ENCODE measurements at places on chromosomes 16 and 17.

DNA sequence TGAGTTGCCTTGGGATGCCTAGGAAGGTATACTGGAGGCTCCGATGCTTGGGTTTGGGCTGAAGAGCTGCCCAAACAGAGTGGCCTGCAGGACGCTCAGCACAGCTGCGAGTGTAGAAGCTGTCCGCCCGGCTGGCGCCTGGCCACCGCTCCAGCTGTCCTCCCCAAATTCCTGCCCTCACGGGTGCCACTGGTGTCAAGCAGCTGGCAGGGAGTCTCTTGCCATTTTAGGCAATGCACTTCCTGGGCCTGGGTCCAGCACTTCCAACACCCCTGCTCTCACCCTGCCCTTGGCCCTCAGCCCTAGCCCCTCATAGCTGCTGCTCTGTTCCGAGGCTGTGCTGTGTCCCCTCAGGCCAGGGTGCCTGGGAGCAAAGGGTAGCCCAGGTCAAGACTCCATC lies 5.2 kb upstream of the PKMYT1 start:
- no peak for DNase-seq

- DNase-seq = no peak
These were observed 82.3 kb downstream of the RPA1 start for GRCh38 chr17:1912146-1912545.

GRCh38 chr17:12727881-12728280 lies 61.4 kb upstream of the ARHGAP44 start:
- no peak for DNase-seq

- DNase-seq = no peak
These were observed 51.8 kb downstream of the MYH3 start for GRCh38 chr17:10605221-10605783.

GRCh38 chr17:8152112-8152775 lies at the start of gene PER1:
Gene PER1, minus strand, starts transcription at chr17:8152404. Its CDS starts 1,698 bp downstream, at chr17:8150706.
- peak; percentile 76 for DNase-seq

DNA sequence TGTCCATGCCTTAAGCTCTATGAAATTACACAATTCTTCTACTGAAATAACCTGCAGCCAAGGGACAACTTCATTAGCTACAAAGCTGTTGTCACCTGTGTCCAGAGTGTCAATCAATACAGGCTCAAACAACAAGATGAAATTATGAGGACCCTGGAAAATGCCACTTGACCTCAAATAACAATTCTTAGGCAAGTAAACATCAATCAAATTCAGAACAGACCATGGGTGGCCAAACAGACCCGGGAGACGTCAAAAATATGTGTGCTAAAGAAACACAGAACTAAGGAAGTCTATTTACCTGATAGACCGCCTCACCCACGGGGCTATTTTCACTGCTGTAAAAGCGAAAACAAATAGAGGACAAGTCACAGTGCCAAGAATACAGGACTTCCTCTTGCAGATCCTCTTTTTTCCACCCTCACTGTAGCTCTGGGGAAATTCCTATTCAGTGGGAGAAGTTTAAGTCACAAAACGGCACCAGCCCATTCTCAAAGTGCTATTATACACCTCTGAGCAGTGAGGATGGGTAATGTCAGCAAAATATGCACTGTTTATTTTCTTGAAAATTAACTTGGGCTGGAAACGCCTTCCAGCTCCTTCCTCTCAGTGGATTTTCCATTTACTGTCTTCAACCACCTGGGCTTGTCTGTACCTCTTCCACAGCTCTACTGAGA lies 2.7 kb downstream of the LITAF start:
- DNase-seq = no peak

DNA sequence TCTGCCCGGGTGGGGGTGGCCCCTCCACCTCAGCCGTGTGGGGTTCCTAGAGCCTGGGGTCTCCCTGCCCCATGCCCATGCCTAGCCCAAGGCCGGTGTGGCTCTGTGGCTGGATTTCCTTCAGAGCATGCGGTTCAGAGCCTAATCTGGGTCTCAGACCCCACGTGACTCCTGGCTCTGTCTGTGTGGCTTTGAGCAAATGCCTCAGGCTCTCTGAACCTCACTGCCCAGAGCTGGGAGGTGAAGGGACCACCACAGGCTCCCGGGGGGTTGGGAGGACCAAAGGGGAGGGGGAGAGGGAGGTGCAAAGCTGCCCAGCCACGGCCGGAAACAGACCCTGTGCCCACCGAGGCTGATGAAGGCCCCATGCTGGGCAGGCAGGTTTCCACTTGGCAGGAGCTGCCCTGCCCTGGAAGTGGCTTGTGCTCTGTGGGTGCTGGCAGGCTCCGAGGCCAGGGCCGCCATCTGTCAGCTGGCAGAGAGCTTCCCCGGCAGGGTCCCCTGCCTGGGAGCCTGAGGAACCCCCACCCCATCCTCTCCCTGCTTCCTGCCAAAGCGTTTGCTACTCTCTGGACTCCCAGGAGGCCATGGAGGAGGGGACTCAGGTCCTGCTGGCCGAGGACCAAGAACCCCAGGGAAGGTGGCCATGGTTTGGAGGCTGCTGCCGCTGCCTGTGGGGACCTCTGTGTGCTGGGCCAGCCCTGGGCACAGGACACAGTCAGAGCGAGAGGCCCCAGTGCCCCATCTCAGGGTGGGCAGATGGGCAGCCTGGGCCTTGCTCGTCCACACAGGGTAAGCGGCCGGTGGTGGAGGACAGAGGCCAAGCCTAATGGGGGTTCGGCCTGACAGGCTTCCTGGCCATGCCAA lies 4.0 kb downstream of the CDH15 start:
- no peak for DNase-seq

- DNase-seq = no peak
These were observed 27.6 kb downstream of the ENGASE start for GRCh38 chr17:79102214-79102613.

GRCh38 chr17:71976011-71976649 lies 144.7 kb upstream of the SOX9 start:
- peak; percentile 91 for DNase-seq

DNA sequence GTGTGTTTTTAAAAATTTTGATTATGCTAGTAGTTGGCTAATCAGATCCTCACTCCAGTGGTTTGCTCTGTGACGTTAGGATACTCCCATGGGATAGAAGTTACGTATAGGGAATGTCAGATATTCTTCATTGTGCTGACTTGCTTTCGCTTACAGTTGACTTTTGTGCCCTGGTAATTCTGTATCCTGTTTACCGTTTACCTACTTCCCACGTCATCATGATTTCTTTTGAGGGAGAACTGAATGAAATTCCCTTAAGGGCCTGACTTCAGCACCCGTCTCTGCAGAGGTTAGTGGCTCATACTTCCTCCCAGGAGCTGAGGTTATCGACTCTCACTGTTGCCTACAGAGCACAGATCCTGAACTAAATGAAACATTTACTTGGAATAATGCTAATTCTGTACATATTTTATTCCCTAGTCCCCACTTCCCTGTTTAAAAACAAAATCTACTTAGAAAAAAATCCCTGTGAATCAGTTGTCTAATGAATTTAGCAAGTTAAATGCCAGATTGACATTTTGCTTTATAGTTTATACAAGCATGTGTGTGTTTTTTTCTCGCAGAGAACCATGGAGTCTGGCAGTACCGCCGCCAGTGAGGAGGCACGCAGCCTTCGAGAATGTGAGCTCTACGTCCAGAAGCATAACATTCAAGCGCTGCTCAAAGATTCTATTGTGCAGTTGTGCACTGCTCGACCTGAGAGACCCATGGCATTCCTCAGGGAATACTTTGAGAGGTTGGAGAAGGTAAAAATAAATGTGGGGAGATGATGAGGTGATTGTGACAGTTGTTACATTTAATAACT lies 2.8 kb downstream of the PRKAR1A start:
- no peak for DNase-seq

DNA sequence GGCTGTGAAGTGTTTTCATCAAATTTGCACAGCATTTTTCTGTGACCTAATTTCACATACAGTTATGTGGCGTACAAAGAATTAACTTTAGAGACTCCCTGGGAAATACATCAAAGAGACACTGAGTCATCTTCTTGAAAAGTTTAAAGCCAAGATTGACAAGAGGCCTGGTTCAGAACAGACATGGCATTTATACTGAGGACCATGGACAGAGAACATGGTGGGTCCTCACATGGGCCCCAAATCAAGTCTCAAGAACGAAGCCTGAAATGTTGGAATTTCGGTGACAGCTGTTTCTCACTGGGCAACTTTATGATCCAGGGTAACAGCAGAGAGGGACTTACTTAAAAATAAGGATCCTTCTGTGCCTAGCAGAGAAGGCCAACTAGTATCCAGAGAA lies 311.5 kb upstream of the KCNJ16 start:
- DNase-seq = no peak

DNA sequence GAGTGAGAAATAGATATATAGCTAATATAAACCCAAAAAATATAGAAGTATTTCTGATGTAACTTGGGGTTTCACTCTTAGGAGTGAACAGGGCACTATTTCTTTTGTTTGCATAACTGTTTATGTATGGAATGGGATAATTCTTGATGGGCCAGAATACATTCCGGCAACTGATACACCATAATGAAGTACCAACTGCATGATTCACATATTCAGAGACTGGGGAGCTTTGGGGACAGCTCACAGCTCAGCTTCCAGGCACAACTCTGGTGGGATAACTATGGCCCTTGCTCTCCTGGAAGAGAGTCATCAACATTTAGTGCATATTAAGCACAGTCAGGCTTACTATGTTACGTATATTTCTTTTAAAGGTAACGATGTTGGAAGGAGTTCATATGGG lies 42.1 kb upstream of the ADCY7 start:
- no peak for DNase-seq

- no peak for DNase-seq
These were observed 21.0 kb downstream of the PMM2 start for GRCh38 chr16:8818504-8819270.

Data from GM04503 (cell line).